Endothelial cell of umbilical vein (primary cell): ENCODE measurements at places on chromosomes 4 and X.

DNA sequence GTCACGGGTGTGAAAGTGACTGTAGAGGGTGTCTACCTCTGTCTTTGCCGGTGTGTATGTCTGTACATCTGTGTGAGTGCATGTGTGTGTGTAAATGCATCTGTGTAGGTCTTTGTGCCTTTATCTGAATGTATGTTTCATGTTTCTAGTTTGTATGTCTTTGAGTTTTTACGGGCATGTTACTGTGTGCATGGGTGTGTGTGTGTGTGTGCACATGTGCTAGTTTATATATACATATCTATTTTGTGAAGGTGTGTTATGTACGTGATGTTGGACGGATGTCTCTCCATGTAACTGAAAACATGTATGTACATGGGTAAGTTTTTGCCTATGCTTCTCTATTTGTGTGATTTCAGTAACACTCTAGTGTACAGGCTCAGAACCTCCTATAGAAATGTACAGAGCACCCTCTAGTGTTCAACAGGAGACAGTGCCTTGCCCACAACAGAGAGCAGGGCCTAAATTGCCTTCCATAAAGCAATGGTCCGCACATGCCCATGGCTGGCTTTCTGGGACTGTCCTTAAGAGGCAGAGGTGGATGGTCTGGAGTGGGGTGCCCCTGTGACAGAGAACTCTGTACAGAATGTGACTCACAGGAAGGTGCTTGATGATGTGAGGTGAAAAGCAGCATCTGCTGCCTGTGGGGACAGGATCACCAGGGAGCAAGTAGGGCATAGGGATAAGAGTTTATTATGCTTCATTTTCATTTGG lies 343.5 kb downstream of the RAPGEF2 start:
- no peaks in the 10 kb centered on the region for H3K4me1 ChIP-seq
- peak; percentile 76 for DNase-seq
- H3K27ac ChIP-seq: no peak overlapping the region
- H3K4me3 ChIP-seq: no peak overlapping the region
- no peaks in the 10 kb centered on the region for H3K36me3 ChIP-seq
- H3K27me3 ChIP-seq: no peaks in the 10 kb centered on the region

DNA sequence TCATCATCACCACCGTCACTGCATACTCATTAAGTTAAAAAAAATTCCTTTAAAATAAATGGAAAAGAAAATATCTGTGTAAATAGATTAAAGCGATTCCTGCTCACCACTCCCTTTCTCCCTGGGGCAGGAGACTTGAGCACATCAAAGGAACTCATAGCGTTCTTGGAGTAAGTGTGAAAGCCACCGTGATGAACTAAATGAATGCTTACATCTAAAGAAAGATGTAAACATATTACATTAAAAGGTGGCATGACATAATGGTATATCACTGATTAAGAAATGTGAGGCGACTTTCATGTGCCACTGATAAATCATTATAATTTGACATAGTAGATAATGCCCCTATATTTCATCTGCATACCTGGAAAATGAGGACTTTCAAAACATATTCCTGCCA lies 92.0 kb downstream of the SNCA start:
- H3K27ac ChIP-seq: no peak overlapping the region
- DNase-seq: no peak
- no peak overlapping the region for H3K4me3 ChIP-seq
- H3K27me3 ChIP-seq: no peaks in the 10 kb centered on the region
- H3K4me1 ChIP-seq: no peaks in the 10 kb centered on the region

GRCh38 chr4:23720556-23720955 lies 169.3 kb downstream of the PPARGC1A start:
- H3K4me1 ChIP-seq: no peaks in the 10 kb centered on the region
- no peak overlapping the region for H3K27ac ChIP-seq
- no peak overlapping the region for H3K4me3 ChIP-seq
- H3K36me3 ChIP-seq: no peaks in the 10 kb centered on the region
- no peak for DNase-seq

GRCh38 chrX:21946925-21947641 lies 6.6 kb downstream of the SMS start:
- H3K4me3 ChIP-seq: no peak overlapping the region
- H3K27me3 ChIP-seq: no peaks in the 10 kb centered on the region
- peaks cover 57% of the 10 kb centered on the region for H3K4me1 ChIP-seq
- H3K36me3 ChIP-seq: no peaks in the 10 kb centered on the region
- H3K27ac ChIP-seq: peak overlapping the region; percentile 97

- no peak for DNase-seq
- H3K36me3 ChIP-seq: no peaks in the 10 kb centered on the region
- H3K27ac ChIP-seq: no peak overlapping the region
- H3K4me1 ChIP-seq: no peaks in the 10 kb centered on the region
- H3K27me3 ChIP-seq: no peaks in the 10 kb centered on the region
- no peak overlapping the region for H3K4me3 ChIP-seq
These were observed 78.4 kb upstream of the FUNDC1 start for GRCh38 chrX:44621078-44621477.
